ENCODE measurements at places on chromosomes 7 and 10. TPM values are rescaled to one million over a fixed set of nuclear protein-coding genes. Genes with fewer than 3 reads are reported as not detected.

The SMC3 gene
- total RNA-seq: 18.1 TPM

The HOXA6 gene
- total RNA-seq: not detected

The NET1 gene
- total RNA-seq: 19.8 TPM

The HABP2 gene
- total RNA-seq: not detected

Measured in right atrium auricular region (tissue), 2 donors.